Effector memory CD8-positive, alpha-beta T cell (primary cell): ENCODE measurements at places on chromosomes 16 and 17.

DNA sequence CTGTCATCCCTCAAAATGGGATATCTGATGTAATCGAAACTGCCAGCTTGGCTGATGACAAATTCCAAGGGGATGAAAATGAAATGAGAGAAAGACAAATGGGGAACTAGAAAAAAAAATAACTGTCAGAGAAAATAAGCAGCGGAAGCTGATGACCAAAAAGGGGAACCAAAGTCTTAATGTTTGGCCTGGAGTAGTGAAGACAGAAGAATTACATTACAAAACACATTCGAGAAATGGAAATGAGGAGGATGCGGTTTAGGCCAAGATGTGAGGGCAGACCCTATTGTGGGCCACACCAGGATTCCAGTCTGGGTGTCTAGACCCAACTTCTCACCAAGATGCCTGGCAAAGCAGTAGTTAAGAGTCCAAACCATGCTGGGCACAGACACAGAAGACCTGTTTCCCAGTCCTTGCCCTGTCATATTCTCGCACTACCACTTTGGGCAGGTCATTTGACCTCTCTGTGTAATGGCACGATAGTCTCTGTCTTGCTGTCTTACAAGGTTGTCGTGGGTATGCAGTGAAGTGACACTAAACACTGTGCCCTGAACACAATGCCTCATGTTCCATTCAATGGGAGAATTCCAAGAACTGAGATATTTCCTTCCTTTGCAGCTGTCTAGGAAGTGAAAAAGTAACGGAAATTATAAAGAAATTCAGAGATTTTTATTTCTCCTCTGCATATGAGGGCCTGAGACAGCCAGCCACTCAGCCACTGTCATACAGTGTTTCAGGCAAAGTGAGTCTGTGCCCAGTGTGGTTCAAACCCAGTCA lies 12.3 kb upstream of the CCL2 start:
- no peak overlapping the region for H3K4me3 ChIP-seq
- H3K27me3 ChIP-seq, result peaks cover 22% of the 10 kb centered on the region
- H3K4me1 ChIP-seq, result peaks cover 2% of the 10 kb centered on the region
- no peak for DNase-seq
- no peaks in the 10 kb centered on the region for H3K36me3 ChIP-seq

DNA sequence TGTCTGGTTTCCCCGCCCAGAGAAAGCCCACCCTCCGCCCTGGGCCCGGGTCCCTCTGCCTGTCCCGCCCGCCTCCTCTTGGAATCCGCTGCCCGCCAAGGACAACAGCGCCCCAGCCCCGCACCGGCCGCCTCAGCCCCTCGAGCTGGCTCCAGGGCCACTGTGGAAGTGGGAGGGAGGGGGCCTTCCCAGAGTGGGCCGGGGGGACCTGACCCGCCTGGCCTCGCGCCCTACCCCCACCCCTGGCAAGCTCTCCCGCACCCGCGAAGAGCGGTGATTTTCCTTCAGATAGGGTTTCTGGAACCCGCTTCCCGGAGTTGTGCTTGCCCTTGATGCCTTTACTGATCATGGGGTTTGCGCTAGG lies 2.3 kb upstream of the CBX8 start:
- peaks cover 35% of the 10 kb centered on the region for H3K27me3 ChIP-seq
- H3K36me3 ChIP-seq, result peaks cover 44% of the 10 kb centered on the region
- peak overlapping the region; percentile 75 for H3K27ac ChIP-seq
- H3K4me3 ChIP-seq, result peak overlapping the region; percentile 73
- H3K4me1 ChIP-seq, result peaks cover 21% of the 10 kb centered on the region
- no peak for DNase-seq

GRCh38 chr16:86297866-86298757 lies 212.2 kb upstream of the FOXF1 start:
- DNase-seq, result no peak
- H3K27ac ChIP-seq, result no peak overlapping the region
- H3K27me3 ChIP-seq, result peaks cover 92% of the 10 kb centered on the region
- no peaks in the 10 kb centered on the region for H3K36me3 ChIP-seq
- no peak overlapping the region for H3K4me3 ChIP-seq

DNA sequence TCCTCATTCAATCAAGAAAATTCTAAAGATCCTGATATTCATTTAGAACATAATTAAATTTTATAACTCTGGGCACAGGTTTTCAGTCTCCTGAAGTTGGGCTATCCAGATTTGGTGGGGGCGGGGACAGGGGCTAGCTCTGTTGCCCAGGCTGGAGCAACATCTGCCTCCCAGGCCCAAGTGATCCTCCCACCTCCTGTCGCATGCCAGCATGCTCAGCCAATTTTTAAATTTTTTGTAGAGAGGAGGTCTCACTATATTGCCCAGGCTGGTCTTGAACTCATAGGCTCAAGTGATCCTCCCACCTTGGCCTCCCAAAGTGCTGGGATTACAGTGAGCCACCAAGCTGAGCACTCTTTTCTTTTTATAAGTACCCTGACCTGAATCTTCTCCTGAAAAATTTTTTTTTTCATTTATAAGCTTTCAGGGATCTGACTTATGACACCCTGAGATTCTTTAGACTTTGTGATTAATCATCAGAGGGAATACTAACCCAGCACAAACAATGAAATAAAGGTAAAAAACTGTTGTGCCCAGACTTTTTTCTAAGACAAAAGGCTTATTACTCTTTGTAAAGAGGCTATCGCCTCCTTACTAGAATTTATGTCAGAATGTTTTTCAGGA lies 62.6 kb downstream of the TUBD1 start:
- H3K27me3 ChIP-seq, result no peaks in the 10 kb centered on the region
- H3K36me3 ChIP-seq, result peaks cover 16% of the 10 kb centered on the region
- peak overlapping the region; percentile 77 for H3K4me3 ChIP-seq
- H3K4me1 ChIP-seq, result peaks cover 54% of the 10 kb centered on the region

GRCh38 chr17:11140043-11140442 lies 101.0 kb upstream of the SHISA6 start:
- H3K36me3 ChIP-seq, result no peaks in the 10 kb centered on the region
- DNase-seq, result no peak
- no peaks in the 10 kb centered on the region for H3K4me1 ChIP-seq
- H3K4me3 ChIP-seq, result no peak overlapping the region
- no peaks in the 10 kb centered on the region for H3K27me3 ChIP-seq

GRCh38 chr17:50137042-50137441 lies 7.1 kb upstream of the SAMD14 start:
- H3K27ac ChIP-seq, result no peak overlapping the region
- H3K27me3 ChIP-seq, result no peaks in the 10 kb centered on the region
- H3K4me3 ChIP-seq, result no peak overlapping the region
- peaks cover 40% of the 10 kb centered on the region for H3K4me1 ChIP-seq
- no peak for DNase-seq
